ENCODE measurements at places on chromosomes 4 and X. TPM values are rescaled to one million over a fixed set of nuclear protein-coding genes. Genes with fewer than 3 reads are reported as not detected.

- DNase-seq = no peak
These were observed 132.5 kb downstream of the ARHGAP6 start for GRCh38 chrX:11533199-11533651.

DNA sequence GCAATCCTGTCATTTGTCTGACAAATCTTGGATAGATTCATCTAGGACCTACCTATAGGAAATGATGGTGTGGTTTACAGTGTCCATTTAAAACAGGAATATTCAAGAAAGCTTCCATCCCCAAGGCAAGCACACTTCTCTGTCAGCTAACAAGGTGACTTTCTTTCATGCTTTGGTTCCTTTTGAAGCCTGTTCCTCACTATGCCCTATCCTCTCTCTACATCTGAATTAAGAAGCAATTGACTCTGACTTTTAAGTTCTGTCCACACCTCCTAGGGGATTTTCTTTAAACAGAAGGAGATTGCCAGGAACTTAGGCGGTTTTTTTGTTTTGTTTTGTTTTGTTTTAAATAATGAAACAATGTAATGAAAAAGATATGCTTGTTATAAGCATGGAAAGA lies 1181.4 kb upstream of the TENM3 start:
- no peak for DNase-seq

GRCh38 chrX:120145295-120145925 lies 13.0 kb upstream of the RHOXF2 start:
- no peak for DNase-seq

GRCh38 chrX:107776649-107777535 lies 641 bp upstream of the NCBP2L start:
- DNase-seq = peak; percentile 64

SLC10A6 gene
- 25.9 TPM for total RNA-seq

DNA sequence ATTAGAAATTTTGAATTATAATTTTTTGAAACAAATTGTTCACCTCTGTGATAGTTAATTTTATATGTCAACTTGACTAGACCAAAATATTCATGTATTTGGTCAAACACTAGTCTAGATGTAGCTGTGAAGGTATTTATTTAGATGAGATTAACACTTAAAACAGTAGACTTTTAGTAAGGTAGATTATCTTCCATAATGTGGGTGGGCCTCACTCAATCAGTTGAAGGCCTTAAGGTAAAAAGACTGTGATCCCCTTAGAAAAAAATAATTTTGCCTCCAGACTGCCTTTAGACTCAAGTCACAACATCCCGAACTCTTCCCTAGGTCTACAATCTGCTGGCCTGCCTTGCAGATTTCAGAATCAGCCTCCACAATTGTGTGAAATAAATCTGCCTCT lies 177.3 kb upstream of the PABPC5 start:
- DNase-seq = no peak

TEX13B gene
- total RNA-seq = not detected

DNA sequence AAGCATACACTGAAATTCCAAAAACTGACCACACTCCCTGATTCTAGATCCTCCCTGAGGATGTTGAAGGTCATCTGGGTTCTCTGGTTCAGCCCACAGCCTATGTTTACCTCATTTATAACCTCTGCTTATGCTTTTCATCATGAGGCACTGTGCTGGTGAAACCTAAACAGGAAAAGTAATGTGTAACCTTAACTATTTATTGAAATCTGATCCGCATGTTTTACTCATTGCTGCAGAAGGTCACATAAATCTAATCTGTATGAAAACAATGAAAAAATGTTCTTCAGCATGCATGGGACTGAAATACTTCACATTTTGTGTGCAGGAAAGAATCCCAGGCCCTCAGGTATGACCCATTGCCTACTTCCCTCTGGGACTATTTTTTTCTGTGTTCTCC lies 30.3 kb downstream of the UCHL1 start:
- no peak for DNase-seq

DNA sequence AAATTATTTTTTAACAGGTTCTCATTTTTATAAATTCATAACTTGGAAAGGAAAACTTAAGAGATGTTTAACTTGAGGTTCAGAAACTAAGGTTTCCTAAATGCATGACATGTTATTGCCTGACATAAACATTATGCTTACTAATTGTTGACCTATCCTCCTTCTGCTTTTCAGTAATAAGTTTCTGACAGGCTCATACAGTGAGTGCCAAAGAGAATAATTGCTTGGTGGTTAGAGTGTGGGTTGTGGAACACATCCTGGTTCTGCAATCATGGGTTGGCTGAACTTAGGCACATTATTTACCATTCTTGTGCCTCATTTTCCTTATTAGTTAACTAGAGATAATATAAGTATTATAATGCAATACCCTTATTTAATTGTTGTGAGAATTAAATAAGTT lies 56.5 kb downstream of the BMPR1B start:
- DNase-seq = no peak

GRCh38 chr4:41989994-41990364 lies 351 bp upstream of the SLC30A9 start:
- DNase-seq = no peak

SSX3 gene
- not detected for total RNA-seq

GRCh38 chr4:143432258-143432591 lies 81.3 kb upstream of the SMARCA5 start:
- no peak for DNase-seq

ZNF185 gene
- total RNA-seq = 13.4 TPM

DNA sequence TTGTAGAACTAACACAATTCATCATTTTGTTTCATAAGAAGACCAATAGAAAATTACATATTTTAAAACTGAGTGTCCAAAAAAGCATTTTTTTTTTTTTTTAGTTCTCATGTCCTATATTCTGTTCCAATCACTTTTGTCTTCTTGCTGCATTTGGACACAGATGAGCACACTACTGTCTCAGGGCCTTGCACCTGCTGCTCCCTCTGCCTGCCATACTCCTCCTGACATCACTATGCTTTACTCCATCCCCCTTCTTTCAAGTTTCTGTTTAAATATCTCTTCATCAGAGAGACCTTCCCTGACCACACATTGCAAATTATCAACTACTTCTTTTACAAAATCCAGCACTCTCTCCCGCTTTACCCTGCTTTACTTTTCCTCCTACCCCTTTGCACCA lies 230.7 kb upstream of the GK2 start:
- DNase-seq = no peak

EPHA5 gene
- total RNA-seq = not detected

DNA sequence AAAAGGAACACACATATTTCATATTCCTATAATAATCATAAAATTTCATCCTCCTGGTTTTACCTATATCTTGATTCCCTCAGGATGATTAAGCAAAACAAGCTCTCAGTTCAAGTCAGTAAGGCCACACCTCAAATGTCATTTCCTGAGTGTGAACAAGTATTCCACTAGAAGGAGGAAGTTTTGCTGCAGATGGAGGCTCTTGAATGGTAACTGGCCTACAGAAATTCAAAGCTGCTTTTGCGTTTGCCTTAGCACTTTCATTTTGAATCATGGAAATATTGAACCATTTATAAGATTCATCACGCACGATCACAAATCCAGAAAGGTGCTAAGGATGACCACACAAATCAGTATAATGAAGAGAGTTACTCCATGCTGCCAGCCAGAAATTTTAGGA lies 254.4 kb upstream of the CXXC4 start:
- no peak for DNase-seq

- DNase-seq = no peak
These were observed 4.0 kb upstream of the SH3D19 start for GRCh38 chr4:151329217-151330007.

DNA sequence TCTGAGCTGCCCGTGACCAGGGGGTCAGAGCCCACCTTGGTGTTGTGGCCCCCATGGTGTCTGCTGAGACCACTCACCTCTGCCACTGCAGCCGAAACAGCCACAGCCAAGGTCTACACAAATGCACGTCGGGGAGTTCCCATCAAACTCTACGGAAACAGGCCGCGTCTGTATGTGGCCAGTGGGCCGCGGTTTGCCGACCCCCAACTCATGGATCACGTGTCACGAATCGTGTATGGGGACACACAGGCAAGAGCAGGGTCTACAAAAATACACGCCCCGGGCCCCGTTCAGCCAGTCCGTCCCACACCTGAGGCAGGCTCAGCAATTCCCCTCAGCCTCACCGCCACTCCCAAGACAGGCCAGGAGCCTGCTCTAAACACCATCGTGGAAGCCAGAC lies 53.8 kb downstream of the FAM53A start:
- no peak for DNase-seq

MAGEA11 gene
- total RNA-seq = not detected

GRCh38 chr4:74475091-74475800 lies 30.3 kb downstream of the AREG start:
- no peak for DNase-seq

- DNase-seq = no peak
These were observed 270.3 kb upstream of the CTSO start for GRCh38 chr4:156223985-156224384.

GRCh38 chr4:110198435-110199416 lies at the start of gene ELOVL6:
Gene ELOVL6, minus strand, starts transcription at chr4:110198615. Its CDS starts 280 bp downstream, at chr4:110198335.
- DNase-seq = no peak

DNA sequence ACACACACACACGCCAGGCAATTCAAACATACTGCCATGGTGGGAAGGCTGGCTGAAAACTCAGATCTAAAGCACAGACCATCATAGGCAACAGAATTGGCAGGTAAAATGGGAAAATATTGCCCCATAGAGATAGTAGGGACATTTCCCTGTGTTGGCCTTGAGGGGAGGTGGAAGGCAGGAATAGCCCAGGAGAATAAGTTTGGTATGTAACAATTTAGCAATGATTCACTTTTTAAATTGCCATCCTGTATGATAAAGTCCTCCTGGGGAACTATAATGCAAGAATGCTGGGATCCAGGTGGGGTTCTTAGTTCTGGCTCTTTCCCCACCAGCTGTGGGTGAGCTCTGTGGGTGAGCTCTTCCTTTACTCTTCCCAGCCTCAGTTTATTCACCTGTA lies 51.0 kb downstream of the ATXN3L start:
- no peak for DNase-seq

CXCR3 gene
- not detected for total RNA-seq

DNA sequence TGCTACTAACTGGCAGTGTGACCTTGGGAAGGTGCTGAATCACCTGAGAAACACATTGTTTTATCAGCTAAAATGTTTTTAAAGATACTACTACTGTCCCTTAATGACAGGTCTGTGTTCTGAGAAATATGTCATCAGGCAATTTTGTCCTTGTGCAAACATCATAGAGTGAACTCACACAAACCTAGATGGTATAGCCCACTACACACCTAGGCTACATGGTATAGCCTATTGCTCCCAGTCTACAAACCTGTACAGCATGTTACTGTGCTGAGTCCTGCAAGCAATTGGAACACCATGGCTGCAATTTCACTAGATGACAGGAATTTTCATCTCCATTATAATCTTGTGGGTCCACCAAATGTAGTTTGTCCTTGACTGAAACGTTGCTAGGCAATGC lies 101.3 kb upstream of the GUCY1A1 start:
- no peak for DNase-seq

GRCh38 chrX:113959912-113960626 lies 623.8 kb upstream of the HTR2C start:
- no peak for DNase-seq

- no peak for DNase-seq
These were observed 6.6 kb downstream of the ERVMER34-1 start for GRCh38 chr4:52744588-52744987.

RTL3 gene
- total RNA-seq = 0.56 TPM

GRCh38 chr4:6316461-6317003 lies 46.9 kb downstream of the WFS1 start:
- DNase-seq = no peak

GRCh38 chr4:172997217-172997609 lies 171.4 kb upstream of the GALNT7 start:
- no peak for DNase-seq

DMD gene
- 30.9 TPM for total RNA-seq

NEIL3 gene
- total RNA-seq = 0.96 TPM
